ENCODE measurements at places on chromosomes 1 and 21.

DNA sequence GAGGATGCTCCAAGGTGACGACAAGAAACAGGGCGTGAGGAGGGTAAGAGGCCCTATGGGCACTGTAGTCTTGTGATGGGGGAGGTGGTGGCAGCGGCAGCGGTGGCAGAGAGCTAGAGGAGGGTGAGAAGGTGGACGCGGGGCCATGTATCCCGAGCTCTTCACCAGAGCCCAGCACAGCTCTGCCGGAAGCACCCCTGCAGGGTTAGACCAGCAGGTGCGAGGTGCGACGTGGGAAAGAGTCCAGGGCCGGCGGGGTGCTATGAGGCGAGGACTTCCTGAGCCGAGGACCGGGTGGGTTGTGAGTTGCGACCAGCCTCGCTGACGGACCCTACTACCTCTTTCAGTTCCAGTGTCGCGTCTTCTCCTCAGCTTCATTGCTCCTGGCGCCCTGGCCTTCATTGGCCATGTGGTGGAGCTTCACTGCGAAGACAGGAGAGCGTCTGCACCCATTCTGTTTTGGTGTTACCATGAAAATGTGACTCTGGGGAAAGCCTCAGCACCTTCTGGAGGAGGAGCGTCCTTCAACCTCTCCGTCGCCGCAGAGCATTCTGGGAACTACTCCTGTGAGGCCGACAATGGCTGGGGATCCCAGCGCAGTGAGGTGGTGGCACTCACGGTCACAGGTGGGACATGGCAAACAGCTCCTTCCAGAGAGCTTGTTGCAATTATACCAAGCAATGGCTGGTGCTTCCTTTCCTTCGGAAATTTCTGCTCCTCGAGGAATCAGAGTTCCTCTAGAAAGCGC, 67.9 kb upstream of the KIRREL1 start:
- no peak for DNase-seq

DNA sequence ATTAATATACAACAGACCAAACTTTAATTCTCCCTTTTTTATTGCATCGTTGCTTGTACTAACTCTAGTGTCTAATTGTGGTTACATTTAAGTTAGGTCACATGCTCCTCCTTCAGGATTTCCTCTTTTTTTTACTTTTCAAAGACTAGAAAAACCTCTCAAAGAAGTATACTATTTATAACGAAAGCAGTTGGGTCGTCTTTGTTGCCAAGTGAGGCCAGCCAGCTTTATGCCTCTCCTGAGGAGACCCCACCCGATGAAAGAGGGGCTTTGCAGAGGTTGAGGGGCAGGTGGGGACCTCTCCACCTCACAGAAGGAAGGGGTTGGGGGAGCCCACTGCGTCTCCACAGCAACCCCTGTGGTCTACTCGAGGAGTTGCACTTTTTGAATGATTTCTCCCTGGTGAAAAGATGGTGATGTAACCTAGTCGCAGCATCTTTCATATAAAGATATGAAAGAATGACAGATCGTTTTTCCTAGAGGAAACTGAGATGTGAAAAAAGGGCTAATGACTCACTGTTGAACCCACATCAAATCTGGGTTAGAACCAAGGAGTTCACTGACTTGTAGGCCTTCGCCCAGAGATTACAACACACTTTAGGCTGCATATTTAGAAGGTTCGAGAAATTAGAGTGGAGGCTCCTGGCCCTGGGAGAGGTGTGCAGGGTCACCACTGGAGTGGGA, 6.4 kb downstream of the TGFB2 start:
- DNase-seq: no peak

DNA sequence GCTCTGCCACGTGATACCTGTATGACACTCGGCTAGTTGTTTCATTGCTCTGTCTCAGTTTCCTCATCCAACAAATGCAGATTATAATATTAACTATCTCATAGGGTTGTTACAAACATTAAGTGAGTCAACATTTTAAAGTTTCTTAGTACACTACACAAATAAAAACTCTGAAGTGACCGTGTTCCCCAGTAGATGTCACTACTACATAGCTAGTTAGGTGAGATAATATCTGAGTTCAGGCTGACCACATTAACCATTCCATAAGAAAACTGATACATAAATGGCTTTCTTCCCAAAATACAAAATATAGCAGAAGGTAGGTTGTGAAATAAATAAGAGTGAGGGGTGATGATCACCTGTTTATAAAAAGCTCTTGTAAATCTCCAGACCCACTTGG, 214.1 kb downstream of the NUF2 start:
- DNase-seq: peak; percentile 36

GRCh38 chr21:14312871-14313270, 70.1 kb downstream of the HSPA13 start:
- no peak for DNase-seq

DNA sequence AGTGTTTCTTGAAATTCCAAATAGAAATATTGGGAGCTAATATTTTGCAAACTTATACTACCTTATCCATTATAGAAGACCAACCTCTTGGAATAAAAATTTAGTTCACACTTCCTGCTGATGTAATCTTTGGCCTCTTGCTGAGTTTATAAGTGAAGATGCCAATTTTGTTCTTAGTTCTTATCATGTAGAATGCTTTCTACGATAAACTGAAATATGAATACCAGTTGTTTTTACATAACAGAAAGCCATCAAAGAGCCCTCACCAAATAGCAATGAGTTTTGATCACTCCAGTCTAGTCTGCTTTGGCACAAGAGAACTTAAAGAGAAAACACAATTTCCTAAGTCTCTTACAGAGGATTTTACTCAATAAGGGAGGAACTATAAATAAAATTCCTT, 89.5 kb downstream of the DENND1B start:
- no peak for DNase-seq

- no peak for DNase-seq
These were observed 74.7 kb upstream of the PALMD start for GRCh38 chr1:99571092-99571734.

GRCh38 chr1:57576756-57577155, 152.9 kb upstream of the DAB1 start:
- no peak for DNase-seq

DNA sequence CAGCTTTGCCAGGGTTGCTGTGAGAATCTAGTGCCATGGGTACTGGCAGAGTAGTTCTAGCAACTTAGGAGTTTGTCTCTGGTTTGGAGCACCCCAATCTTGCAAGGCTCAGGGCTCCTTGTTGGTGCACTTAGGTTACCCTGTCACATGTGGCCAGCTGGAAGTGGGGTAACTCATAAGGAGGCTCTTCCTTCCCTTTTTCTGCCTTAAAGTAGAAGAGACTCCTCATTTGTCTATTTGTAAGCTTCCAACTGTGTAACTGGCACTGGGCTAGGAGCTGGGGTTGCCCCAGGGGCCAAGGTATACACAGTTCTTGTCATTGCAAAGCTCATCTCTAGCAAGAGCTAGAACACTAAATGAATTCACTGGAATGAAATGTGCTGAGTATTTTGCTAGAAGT, 10.6 kb downstream of the MROH7 start:
- no peak for DNase-seq

- no peak for DNase-seq
These were observed at the start of gene SPRTN for GRCh38 chr1:231338270-231339128. Gene SPRTN, plus strand, starts transcription at chr1:231338293. Its CDS starts 91 bp downstream, at chr1:231338384.

DNA sequence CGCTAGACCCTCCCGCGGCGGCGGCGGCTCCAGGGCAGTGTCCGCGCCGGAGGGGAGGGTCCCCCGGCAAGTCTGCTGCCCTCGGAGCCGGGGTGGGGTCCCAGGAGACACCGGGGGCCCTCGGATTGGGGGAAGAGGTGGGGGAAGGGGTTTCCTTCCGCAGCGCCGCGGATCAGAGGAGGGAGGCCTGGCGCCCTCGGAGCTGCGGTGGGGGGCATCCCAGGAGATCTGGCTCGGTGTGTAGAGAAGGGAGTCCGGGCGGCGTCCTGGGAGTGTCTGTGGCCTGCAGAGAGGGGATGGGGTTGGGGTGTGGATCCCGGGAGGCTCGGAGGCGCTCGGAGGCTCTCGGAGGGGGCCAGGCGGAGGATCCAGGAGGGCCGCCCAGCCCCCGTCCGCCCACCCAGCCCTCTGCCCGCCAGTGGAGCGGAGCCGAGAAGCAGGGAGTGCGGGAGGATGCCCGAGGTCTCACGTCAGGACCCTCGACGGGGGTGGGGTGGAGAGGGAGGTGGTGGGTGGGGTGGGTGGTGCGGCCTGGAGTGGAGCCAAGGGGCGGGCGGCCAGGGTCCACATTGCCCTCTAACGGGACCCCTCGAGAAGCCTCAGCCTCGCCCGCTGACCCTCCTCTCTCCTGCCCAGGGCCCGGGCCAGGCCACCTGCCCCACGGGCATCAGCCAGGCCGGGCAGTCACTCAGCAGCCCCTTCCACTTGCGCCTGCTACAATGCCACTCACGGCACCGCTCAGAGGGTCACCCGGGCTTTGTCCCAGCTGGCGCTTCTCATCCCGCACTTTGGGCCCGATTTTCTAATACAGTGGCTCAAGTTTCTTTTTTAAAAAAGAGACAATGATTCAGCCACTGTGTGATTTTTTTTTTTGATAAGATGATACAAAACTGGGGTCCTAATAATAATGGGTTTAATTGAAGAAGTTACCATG, 60.2 kb upstream of the ARHGEF16 start:
- no peak for DNase-seq

GRCh38 chr1:44682883-44683265, 8.4 kb downstream of the ARMH1 start:
- no peak for DNase-seq
